Skin of body (tissue), 3 donors: ENCODE measurements at places on chromosomes 5 and 9.

DNA sequence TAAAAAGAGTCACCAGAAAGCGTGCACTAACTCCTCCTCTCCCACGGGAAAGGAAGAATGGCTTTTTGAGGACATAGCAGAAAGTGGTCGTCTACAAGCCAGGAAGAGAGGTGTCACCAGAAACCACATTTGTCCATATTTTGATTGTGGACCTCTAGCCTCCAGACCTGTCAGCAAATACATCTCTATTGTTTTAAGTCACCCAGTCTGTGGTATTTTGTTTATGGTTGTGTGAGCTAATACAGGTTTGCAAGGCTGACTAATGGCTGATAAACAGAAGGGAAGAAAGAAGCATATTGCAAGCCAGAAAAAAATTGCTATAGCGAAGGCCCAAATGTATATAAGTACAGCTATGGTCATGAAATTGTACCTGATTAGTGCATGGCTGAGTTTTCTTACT lies 21.4 kb downstream of the WDR70 start:
- DNase-seq: no peak

DNA sequence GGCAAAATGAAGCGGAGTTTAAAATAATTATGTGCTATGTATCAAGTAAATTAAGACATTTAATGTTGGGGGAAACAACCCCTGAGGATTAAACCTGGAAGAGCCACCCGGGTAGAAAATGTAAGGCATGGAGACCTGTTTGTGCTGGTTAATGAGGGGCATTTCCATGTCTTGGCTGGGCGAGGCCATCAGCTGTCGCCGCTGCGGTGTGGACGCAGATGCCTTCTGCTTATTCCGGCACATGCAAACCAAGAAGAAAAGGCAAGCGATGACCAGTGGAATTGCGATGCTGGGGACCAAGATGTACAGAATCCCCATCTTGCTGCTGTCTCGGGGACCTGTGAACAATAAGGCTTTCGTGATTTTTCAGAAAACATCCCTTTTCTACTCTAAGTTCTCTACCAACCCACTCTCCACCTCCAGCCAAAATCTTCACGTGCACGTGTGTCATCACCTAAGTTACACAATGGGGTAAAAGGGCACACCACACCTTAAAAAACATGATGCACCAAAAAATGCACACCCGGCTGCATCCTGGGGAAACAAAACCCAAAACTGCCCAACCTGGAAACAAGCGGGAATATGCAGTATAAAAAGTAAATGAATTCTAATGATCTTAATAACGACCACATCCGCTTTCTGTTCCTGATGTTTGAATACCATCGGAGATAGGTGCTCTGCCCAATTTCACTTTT lies 223.5 kb downstream of the ROR2 start:
- DNase-seq: no peak

- no peak for DNase-seq
These were observed 79.7 kb downstream of the PBX3 start for GRCh38 chr9:125826850-125827249.

DNA sequence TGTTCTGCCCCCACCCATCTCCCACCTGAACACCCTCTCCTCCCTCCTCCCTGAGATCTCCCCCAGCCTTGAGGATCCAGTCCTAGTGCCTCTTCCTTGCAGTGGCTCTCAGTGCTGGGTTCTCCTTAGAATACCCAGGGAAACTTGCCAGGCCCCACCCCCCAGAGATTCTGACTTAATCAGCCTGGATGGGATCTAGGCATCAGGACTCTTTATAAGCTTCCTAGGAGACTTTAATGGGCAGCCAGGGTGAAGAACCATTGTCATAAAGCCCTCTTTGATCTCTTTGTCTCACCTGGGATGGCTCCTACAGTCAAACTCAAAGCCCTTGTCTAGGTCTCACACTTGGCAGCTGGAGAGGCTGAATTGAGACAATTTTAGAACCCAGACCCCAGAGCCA lies 8.6 kb upstream of the GLIS3 start:
- DNase-seq: no peak
